ENCODE measurements at places on chromosomes 3 and 15. TPM values are rescaled to one million over a fixed set of nuclear protein-coding genes. Genes with fewer than 3 reads are reported as not detected.

DNA sequence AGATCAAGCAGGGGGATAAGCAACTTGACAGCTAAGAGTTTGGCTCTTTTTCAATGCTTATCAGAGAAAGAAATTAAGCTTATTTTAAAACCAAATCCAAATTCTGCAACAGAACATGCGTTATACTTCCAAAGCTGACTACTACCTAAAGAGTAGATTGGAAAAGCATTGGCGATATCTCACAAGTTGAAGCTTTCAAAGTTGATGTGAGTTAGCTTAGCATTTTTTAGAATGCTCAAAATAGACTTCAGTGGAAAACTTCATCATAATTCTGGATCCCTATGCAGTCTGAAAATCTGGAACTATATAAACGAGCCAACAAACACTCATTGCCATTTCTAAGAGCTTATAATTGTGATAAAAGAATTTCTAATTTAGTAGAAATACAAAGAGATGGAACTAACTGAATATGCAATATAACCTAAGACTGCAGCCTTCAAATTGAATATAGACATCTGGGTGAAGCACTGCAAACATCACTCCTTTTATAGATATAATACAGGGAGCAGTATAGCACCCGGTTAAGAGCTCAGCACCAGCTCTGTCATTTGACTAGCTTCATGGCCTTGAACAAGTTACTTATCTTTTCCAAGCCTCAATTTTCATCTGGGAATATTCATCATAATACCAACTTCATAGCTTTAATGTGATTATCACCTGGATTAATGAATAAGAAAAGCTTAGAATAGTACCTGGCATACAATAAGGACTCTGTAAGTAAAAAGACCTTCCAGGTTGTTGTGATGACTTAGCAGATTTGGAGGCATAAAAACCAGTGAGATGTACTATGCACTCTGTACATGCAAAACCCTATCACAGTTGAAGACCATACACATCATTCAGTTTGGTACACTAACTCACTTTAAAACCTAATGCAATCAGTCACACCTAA is 242.7 kb upstream of the TTC14 start:
- H3K4me3 ChIP-seq, result no peak overlapping the region
- no peaks in the 10 kb centered on the region for H3K4me1 ChIP-seq
- no peaks in the 10 kb centered on the region for H3K36me3 ChIP-seq
- no peaks in the 10 kb centered on the region for H3K27me3 ChIP-seq

Gene RBP2
- total RNA-seq, result not detected

DNA sequence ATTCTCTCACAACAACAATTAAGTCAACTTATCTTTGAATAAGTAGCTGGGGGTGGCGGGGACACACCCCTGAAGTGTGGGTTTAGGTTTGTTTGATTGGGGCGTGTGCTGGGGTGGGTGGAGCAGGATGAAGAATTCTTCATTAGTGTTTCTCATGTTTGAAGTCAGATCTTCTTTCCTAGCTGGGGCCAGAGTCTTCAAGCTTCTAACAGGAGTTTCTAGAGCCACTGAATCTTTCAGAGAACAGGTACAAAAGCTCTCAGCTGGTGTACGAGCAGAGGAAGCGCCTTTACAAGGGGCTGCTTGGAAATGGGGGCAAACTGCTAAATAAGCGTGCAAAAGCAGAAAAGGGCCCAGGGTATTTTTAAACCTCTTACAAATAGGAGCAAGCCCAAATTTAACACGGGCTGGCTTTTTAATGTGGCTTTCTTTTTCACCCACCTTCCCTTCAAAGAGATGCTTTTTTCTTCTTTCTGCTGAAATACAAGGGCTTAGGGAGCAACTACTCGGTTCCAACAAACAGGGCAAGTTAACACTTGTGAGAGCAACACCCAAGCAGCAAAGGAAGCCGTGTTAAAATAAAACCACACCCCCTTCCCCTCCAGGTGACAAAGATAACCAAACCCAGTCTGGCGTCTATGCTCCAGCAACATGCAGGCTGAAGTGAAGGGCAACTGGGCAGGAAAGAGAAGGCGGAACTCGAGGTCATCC is 86.9 kb upstream of the RASGRP1 start:
- no peak overlapping the region for H3K4me3 ChIP-seq
- H3K36me3 ChIP-seq, result no peaks in the 10 kb centered on the region
- H3K27me3 ChIP-seq, result no peaks in the 10 kb centered on the region

Gene GRAMD1C
- total RNA-seq, result 5.6 TPM

Measured in left lung (tissue), 14 donors.